ENCODE measurements at places on chromosomes 16 and 17. TPM values are rescaled to one million over a fixed set of nuclear protein-coding genes. Genes with fewer than 3 reads are reported as not detected.

STARD3 gene
- total RNA-seq = 44.8 TPM

ELMO3 gene
- 37.8 TPM for total RNA-seq

SARM1 gene
- total RNA-seq = 20.2 TPM

LDHD gene
- 10.2 TPM for total RNA-seq

KRTAP4-9 gene
- total RNA-seq = not detected

SAMD14 gene
- total RNA-seq = 0.81 TPM

CD7 gene
- 2.5 TPM for total RNA-seq

DNA sequence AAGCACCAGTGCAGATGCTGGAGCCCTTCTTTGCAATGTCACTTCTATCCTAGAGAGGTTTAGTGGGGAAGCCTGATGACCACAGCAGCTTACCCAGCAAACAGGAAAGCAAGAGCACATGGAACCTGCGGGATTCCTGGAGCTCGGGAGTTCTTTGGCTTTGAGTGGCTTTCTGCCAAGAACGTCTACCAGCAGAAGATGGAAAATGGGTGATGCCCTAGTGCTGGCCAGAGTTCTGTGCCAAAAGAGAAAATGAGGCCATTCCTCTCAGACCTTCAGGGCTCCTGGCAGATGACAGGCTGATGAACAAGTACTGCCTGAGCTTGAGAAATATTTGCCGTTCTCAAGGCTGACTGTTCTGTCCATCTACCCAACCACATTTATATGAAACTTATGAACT is 332.1 kb upstream of the CCL2 start:
- H3K27me3 ChIP-seq = no peaks in the 10 kb centered on the region
- no peak overlapping the region for H3K4me3 ChIP-seq
- H3K4me1 ChIP-seq = no peaks in the 10 kb centered on the region

DNA sequence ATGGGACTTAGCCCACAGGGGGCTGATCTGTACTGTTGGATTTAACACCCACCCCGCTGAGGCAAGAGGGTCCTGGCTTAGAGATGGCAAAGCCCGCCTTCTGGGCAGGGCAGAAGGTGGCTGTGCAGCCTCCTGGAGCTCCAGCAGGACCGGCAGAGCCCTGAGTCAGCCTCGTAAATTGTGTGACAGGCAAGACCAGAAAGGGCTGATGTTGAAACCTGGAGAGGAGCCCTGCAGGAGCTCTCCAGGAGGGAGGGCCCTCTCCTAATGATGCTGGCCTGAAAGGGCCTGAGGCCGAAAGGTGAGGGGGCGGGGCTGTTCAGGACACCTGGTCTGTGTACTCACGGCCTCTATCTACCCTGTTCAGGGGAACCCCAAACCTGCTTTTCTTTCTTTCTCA is 22.5 kb upstream of the MYO15B start:
- H3K36me3 ChIP-seq = peaks cover 9% of the 10 kb centered on the region
- peaks cover 16% of the 10 kb centered on the region for H3K4me1 ChIP-seq
- no peak for DNase-seq
- H3K4me3 ChIP-seq = no peak overlapping the region
- no peaks in the 10 kb centered on the region for H3K27me3 ChIP-seq

GRCh38 chr17:19404264-19404663 is 6.8 kb upstream of the RNF112 start:
- H3K27me3 ChIP-seq = no peaks in the 10 kb centered on the region
- H3K4me1 ChIP-seq = no peaks in the 10 kb centered on the region
- DNase-seq = no peak
- no peak overlapping the region for H3K4me3 ChIP-seq
- H3K36me3 ChIP-seq = no peaks in the 10 kb centered on the region
- no peak overlapping the region for H3K27ac ChIP-seq

- H3K36me3 ChIP-seq = no peaks in the 10 kb centered on the region
- no peak for DNase-seq
- H3K27me3 ChIP-seq = no peaks in the 10 kb centered on the region
Measured at GRCh38 chr17:80667462-80668277, 123.0 kb downstream of the RPTOR start.

GRCh38 chr16:12152740-12153139 is 176.2 kb downstream of the SNX29 start:
- H3K27me3 ChIP-seq = no peaks in the 10 kb centered on the region
- H3K4me3 ChIP-seq = no peak overlapping the region
- no peak for DNase-seq
- H3K4me1 ChIP-seq = peaks cover 12% of the 10 kb centered on the region

DNA sequence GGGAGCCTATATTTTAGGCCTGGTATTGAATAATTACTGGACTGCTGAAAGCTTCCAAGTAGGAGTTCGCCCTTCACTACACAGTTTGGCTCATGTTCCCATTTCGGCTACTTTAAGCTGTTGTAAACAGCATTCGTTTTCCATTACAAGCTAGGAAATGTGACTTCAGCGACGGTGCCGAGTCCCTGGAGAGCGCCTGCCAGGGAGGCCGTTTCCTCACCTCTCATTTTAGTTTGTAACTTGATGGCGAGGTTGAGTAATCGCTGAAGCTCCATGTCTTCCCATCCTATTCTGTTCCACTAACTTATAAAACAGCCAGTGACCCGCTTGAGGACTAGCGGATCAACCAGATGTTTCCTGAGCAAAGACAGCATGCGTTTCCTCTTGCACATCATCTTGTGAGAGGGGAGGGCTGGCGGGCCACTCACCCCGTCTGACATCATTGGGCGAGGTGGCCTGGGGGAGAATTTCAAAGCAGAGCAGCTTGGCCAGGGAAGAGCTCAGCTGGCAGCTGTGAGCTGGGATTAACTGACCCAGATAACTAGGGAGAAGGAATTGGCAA is 32.9 kb downstream of the PCTP start:
- no peaks in the 10 kb centered on the region for H3K36me3 ChIP-seq
- H3K27me3 ChIP-seq = no peaks in the 10 kb centered on the region
- peak; percentile 23 for DNase-seq
- H3K4me3 ChIP-seq = no peak overlapping the region

DNA sequence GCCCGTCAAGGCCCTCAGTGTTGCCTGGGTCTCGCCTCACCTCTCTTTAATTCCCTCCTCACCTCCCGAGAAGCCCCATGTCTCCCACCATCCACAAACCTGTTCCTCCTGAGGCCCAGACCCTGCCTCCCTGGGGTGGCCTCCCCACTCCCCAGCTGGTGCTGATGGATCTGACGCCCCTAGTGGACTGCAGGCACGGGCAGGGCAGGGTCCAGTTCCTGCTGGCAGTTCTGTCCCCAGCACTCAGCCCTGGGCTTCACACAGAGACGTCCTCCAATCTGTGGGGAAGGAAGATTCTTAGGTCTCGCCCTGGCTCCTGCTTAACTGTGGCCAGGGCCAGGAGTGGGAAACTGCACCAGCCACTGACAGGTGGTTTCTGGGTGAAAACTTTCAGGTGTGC is 108.8 kb downstream of the AMFR start:
- peaks cover 6% of the 10 kb centered on the region for H3K4me1 ChIP-seq
- H3K27me3 ChIP-seq = no peaks in the 10 kb centered on the region
- H3K27ac ChIP-seq = no peak overlapping the region
- H3K4me3 ChIP-seq = no peak overlapping the region

DNA sequence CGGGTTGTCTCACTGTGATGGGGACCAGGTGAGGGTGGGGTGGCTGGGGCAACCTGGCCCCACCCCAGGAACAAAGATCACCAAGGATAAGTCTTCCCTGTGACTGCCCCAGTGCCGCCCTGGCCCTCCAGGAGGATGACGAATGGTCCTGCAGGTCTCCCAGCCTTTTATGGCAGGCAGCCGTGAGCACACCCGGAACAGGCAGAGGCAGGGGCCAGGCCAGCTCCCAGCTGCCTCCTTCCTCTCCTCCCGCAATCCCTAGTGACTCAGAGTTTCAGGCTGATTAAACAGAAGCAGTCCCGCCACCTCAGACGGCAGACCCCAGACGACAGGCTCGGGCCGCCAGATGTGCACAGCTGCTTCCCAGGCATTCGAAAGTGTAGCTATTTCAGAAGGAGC is 13.3 kb downstream of the JUP start:
- peak; percentile 56 for DNase-seq
- H3K27ac ChIP-seq = peak overlapping the region; percentile 59
- peaks cover 65% of the 10 kb centered on the region for H3K4me1 ChIP-seq

GRCh38 chr16:30567991-30568638 is 3.4 kb downstream of the ZNF688 start:
- H3K4me3 ChIP-seq = no peak overlapping the region
- no peak for DNase-seq
- no peaks in the 10 kb centered on the region for H3K27me3 ChIP-seq
- H3K36me3 ChIP-seq = no peaks in the 10 kb centered on the region
- H3K4me1 ChIP-seq = peaks cover 18% of the 10 kb centered on the region

DNA sequence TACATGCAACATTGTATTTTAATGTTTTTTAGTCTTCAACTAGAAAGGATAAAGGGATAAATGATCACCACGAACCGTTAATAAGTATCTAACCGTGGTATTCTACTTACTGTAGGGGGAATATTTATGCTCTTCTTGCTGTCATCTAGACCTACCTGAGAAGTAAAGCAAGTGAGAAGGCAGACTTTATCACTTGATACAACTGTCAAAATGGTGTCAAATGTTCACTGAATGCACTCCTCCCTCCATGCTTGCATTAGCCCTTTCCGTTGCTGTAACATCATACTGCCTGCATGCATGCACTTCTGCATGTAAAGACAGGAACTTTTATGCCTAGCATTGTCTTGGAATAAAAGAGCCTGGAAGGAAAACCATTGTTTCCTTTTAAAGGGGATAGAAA is 298.6 kb upstream of the PMFBP1 start:
- no peak overlapping the region for H3K4me3 ChIP-seq
- H3K4me1 ChIP-seq = no peaks in the 10 kb centered on the region
- H3K27ac ChIP-seq = no peak overlapping the region
- no peak for DNase-seq
- no peaks in the 10 kb centered on the region for H3K27me3 ChIP-seq

DNA sequence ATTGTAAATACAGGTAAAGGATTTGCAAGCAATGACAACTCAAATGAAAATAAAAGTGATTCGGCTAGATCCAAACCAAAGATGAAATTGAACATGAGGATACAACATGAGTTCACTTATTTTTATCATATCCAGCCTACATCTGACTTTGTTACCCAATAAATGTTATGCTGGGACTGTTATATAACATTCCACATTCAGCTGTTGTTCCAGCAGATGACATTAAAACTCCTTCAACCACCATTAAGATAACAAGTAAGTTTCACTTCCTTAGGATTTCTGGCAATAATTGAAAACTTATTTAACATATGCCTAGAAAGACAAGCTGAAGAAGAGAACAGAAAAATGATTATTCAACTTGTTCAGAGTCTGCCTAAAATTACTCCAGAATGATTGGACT is 729.4 kb downstream of the CDH11 start:
- H3K36me3 ChIP-seq = no peaks in the 10 kb centered on the region
- no peak overlapping the region for H3K4me3 ChIP-seq
- H3K4me1 ChIP-seq = peaks cover 14% of the 10 kb centered on the region
- no peaks in the 10 kb centered on the region for H3K27me3 ChIP-seq
- DNase-seq = no peak
- no peak overlapping the region for H3K27ac ChIP-seq
